ENCODE measurements at places on chromosomes 6 and 20.

- DNase-seq, result no peak
Observed at GRCh38 chr6:36142971-36143838, 12.9 kb downstream of the MAPK13 start.

DNA sequence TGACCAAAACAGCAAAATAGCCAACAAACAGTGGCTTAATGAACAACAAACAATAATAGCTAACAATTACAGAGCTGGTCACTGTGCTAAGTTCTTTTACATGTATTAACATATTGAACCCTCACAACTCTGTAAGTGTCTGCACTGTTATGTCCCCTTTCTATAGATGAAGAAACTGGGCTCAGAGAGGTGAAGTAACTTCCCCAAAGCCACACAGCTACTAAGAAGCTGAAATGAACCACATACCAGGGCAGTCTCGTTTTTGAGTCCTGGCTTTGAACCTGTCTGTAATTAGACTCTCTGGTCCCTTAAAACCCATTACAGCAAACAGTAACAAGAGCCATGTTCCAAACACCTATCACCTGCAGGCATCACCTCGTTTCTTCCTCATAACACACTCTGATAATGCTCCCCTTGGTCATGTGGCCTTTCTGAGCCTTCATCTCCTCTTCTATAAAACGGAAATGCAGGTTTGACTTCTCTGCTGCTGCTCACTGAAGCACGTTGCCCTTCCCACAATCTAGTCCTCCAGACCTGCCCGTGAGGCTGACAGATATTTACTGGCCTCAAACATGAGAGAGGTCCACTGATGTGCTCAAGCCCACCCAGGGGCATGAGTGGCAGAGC, 23.3 kb downstream of the KCNK15 start:
- no peak for DNase-seq

DNA sequence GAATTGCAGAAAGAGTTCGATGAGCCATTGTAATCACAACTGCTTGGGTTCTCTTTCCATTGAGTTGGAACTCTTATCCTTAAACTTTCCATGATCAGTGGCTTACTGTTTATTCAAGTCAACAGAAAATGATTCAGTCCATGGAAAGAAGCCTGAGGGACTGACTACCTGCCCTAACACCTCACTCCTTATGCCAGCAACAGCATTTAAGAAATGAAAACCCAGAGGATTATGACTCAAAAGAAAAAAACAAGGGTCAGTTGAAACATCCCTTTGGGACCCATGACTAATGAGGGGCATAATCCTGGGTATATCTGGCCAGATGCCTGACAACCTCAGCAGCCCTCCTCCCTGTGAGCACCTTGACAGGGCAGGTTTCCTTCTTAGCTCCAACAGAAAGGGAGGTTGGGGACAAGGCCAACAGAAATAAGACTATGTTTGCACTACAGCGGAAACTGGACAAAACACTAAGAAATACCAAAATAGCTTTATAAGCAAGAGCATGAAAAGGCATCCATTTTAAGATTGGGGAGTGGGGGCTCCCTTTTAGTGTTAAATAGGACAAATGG, 106.7 kb downstream of the MAP3K5 start:
- no peak for DNase-seq

GRCh38 chr20:301886-302848, 4.8 kb downstream of the ZCCHC3 start:
- no peak for DNase-seq

DNA sequence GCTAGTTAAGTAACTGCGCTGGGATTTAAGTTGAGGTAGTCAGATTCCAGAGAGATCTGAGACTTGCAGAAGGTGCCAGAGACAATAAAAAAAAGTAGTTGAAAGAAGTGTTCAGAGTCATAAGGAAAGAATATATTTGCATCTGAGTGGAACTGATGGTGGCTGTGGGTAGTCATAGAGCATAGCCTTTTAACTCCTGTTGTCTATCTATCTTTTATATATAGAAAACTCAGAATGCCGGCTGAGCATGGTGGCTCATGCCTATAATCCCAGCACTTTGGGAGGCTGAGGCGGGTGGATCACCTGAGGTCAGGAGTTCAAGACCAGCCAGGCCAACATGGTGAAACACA, 62.0 kb downstream of the CARMIL1 start:
- DNase-seq, result no peak

DNA sequence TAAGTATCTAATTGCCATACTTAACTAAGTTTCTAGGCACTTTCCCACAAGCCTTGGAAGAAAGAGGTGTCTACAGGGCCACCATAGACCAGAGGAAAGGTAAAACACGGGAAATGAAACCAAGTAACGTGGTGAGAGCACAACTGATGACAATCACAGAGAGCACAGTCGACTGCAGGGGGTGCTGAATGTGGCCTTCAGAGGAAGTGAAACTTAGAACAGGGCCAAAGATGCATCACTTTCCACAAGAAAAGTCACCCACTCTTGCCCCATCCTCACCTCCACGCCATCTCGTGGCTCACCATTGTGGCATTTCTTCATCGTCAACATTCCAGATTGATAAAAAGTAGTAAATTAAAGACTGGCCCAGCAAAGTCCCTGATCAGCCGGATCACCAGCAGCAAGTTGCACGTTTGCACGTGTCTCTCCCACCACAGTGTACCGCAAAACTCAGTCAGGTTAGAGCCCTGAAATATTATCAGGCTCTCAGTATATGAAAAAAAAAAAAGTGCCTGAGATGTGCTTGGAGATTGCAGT, 31.4 kb downstream of the HIVEP2 start:
- DNase-seq, result peak; percentile 84

GRCh38 chr6:1669996-1670395, 60.3 kb downstream of the FOXC1 start:
- DNase-seq, result no peak

DNA sequence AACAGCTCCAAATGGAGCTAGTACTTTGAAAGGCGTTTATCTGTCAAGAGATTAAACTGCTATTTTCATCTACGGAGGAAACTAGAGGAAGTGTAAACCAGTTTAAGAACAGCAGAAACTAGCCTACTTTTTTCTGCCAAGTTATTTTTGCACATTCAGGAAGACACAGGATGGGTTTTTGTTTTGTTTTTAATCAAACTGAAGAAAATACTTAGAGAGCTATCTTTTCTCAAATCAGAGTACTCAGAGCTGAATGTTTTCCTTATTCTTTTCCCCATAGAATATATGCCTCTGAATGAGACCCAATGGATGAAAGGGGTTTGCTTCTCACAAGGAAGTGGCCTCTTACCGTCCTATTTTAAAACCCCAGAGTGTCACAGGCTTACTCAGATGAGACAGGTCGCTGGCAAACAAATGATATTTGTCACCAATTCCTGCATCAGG, 538.5 kb downstream of the CD83 start:
- peak; percentile 70 for DNase-seq

DNA sequence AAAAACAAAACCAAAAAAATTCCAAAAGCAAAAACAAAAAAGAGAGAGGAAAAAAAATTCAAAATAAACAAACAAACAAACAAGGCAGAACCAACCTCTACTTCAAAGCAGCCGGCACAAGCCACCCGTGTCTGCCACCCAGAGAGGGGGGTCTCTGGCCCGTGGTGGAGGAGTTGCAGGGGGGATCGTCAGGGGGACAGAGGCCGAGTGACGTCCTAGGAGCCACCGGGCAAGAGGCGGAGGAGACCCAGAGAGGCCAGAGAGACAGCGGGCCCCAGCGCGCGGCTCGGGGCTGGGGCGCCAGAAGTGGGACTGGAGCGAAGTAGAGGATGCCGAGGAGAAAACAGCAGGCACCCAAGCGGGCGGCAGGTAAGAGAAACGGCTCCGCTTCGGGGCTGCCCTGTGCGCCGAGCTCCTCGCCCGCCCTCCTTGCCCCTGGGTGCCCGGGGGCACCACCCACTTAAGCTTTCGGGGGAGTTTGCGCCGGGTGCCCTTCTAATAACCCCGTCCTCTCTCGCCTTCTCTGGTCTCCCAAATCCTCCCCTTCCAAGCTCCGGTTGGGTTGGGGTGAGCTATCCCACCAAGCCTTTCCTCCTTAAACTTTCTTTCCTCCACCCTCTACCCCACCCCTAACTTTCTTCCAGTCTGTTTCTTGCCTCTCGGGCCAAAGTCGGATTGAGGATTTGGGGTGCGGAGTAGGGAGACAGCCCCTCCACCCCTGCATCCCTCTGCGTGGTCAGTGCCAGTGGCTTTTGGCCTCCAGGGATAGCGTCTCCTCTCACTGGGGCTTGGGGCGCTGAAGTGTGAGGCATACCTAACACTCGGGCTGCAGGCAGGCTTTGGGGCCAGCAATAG, 1.0 kb downstream of the TSHZ2 start:
- DNase-seq, result no peak

DNA sequence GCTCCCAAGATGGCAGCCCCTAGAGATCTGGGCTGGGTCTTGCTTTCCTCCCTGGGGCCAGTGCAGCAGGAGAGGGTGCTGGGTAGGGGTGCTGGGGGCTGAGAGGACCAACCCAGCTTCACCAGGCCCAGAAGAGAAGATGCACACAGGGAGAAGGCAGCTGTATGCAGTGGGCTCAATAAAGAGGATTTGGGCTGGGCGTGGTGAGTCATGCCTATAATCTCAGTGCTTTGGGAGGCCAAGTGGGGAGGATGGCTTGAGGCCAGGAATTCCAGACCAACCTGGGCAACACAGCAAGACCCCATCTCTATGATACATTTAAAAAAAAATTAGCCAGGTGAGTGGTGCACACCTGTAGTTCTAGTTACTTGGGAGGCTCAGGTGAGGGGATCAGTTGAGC, 25.7 kb upstream of the EMILIN3 start:
- DNase-seq, result no peak

DNA sequence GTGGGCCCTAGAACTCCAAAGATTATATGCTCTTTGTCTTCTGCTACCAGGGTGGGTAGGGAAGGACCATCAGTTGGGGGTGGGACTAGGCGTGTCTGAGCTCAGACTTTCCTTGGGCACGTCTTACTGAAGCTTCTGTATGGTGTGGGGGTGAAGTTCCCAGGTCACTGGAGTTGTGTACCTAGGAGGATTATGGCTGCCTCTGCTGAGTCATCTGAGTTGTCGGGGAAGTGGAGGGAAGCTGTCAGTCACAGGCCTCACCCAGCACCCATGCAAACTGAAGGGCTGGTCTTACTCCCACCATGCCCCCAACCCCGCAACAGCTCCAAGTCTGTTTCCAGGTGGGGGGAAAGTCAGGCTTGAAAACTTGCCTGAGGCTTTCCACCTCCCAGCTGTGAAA, 90.1 kb downstream of the LPA start:
- no peak for DNase-seq

DNA sequence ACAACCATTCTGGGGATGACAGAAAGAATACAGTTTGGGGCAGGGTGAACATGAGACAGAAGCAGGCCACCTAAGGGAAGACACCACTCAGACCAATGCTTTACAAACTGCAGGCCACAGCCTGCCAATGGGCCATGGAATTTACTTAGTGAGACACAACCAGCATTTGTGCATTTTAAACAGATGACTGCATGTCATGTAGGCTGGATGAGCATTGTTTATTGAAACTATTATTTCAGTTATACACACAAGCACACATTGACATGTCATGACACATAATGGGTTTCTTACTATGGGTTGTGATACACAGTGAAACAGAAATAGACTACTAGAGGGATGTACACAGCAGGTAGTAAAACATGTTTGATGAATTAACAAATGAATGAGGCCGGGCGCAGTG, 8.0 kb downstream of the PGM3 start:
- no peak for DNase-seq

- no peak for DNase-seq
Observed at GRCh38 chr20:54535746-54536145, 60.4 kb downstream of the DOK5 start.

DNA sequence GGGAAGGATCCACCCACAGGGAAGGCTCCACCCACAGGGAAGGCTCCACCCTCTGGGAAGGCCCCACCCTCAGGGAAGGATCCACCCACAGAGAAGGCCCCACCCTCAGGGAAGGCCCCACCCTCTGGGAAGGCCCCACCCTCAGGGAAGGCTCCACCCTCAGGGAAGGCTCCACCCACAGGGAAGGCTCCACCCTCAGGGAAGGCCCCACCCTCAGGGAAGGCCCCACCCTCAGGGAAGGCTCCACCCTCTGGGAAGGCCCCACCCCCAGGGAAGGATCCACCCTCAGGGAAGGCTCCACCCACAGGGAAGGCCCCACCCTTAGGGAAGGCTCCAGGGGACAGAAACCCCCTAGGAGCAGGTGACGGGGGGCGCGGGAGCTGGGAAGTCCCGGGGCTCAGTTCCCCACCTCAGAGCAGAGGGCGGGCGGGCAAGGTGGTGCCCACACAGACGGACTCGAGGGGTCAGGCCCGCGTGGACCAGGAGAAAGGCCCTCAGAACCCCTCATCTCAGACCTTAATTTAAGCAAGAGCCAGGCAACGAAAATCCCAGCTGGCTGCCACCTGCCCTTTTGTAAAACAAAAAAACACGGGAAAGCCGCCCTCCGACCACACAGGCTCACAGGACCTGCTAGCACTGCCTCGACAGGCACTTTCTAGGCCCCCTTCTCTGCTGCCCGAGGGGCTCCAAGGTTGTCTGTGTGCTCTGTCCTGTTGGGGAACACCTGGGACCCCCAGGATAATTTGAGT, 39.7 kb downstream of the KCNQ2 start:
- no peak for DNase-seq

GRCh38 chr6:14455876-14456648, 338.5 kb downstream of the CD83 start:
- DNase-seq, result peak; percentile 57

- DNase-seq, result no peak
Observed at GRCh38 chr6:155115893-155116570, 120.9 kb downstream of the TIAM2 start.

DNA sequence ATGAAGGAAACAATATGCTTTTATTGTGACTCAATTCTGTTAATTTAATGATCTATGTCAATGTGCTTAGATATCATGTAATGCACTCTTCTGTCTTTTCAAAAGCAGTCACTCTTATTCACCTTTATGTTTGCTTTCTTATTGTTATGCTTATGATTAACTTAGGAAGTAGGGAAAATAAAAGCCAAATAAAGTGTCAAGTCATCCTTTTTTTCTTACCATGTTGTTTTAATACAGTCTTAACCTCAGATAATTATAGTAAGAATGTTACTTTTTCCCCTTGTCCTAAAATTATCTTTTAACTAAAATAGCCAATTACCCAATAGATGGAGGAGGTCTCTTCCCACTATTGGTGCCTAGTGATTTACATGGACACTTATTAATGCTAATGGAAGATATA, 72.6 kb downstream of the TFAP2B start:
- no peak for DNase-seq

DNA sequence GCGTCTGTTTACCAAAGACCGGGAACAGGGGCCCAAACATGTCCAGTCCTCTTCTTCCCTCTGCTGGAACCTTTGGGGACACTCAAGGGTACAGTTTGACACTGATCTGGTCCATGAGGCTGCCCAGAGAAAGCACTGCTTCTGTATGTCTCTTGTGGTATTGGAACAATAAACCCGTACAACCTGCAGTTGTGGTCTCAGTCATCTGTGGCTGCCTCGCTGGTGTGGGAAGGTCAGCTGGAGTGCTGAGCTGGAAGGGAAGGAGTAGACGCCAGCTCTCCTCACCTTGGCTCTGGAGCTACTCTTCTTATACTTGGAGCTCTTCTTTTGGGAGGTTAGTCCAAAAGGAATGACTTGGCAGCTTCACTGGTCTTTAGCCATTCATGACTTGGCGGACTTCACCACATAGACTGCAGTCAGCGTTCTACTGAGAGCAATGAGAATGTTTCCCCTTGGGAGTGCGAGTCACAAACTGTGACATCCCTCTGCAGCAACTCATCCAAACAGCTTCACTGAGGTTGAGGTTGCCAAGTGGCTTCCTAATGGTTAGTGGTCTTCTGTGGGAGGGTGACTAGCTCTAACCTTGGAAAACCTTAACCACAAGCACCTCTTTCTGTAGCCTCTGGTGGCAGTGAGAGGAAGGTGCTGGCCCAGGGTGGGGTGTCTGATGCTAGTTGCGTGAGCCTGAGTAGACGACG, 81.2 kb downstream of the ASXL1 start:
- DNase-seq, result no peak

GRCh38 chr6:124983383-124984083, 21.3 kb downstream of the RNF217 start:
- DNase-seq, result no peak
